CD4-positive, CD25-positive, alpha-beta regulatory T cell (primary cell): ENCODE measurements at places on chromosomes 13 and 19. TPM values are rescaled to one million over a fixed set of nuclear protein-coding genes. Genes with fewer than 3 reads are reported as not detected.

The EDNRB gene
- not detected for polyA plus RNA-seq

The FFAR2 gene
- not detected for polyA plus RNA-seq

The SHANK1 gene
- polyA plus RNA-seq = not detected

The PLVAP gene
- not detected for polyA plus RNA-seq

The ERICH4 gene
- not detected for polyA plus RNA-seq

The SIGLECL1 gene
- not detected for polyA plus RNA-seq

The ATXN8OS gene
- polyA plus RNA-seq = not detected

The NAPSA gene
- polyA plus RNA-seq = 2.2 TPM

The CDC42EP5 gene
- polyA plus RNA-seq = not detected

The GRWD1 gene
- 52.9 TPM for polyA plus RNA-seq

The SLC6A16 gene
- 1.6 TPM for polyA plus RNA-seq

The ZNF69 gene
- polyA plus RNA-seq = 2.6 TPM

The PHLDB3 gene
- polyA plus RNA-seq = 4.4 TPM

The TTC9B gene
- not detected for polyA plus RNA-seq

The TMPRSS9 gene
- polyA plus RNA-seq = not detected

The AKAP11 gene
- 5.1 TPM for polyA plus RNA-seq

The IRS2 gene
- 2.7 TPM for polyA plus RNA-seq

The IGFL3 gene
- not detected for polyA plus RNA-seq

The BTBD2 gene
- polyA plus RNA-seq = 5.4 TPM

The CCDC169 gene
- not detected for polyA plus RNA-seq

The PET100 gene
- polyA plus RNA-seq = 500 TPM

The NANOS3 gene
- polyA plus RNA-seq = not detected

The ZNF723 gene
- polyA plus RNA-seq = not detected

The KCNRG gene
- polyA plus RNA-seq = 0.76 TPM

The FAM124A gene
- polyA plus RNA-seq = not detected
